ENCODE measurements at places on chromosomes 3 and 15.

- DNase-seq, result no peak
Observed at GRCh38 chr3:101244212-101244575, 76.2 kb downstream of the IMPG2 start.

DNA sequence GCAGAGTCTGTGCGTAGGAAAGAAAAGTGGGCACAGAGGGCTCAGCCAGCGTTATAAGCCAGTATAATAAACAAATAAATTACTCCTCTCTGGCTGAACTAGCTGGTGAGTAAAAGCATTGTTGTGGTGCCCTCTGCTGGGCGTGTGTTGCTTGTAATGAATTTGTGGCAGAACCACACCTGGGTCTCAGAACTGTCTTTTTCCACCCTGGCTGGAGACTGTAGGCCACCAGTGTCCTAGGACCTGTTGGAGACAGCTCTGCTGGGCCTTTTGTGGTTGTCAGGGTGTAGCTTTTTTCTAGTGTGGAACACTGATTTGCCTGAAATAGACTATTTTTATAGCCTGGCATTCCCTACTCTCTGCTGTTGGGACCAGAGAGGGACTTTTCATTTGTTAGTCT is 130.5 kb upstream of the EIF1B start:
- no peak for DNase-seq

GRCh38 chr3:161149529-161149928 is 44.4 kb upstream of the B3GALNT1 start:
- DNase-seq, result no peak

DNA sequence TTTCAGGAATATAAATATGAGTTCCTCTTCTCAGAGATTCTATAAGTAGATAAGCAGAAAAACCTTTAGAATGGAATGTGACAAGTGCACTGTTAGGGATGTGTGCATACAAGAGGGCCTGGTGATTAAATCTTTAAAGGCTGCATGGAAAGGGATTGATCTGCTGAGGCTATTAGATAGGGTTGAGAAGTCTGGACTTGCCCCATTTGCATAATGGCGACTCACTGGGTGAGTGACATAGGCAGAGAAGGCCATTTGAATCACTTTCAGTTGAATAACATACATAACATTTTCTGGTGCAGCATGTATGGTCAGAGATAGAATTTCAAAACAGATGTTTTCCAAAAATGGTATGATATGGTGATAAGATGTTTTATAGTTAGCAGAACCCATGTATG is 156.9 kb downstream of the ZNF621 start:
- DNase-seq, result no peak

DNA sequence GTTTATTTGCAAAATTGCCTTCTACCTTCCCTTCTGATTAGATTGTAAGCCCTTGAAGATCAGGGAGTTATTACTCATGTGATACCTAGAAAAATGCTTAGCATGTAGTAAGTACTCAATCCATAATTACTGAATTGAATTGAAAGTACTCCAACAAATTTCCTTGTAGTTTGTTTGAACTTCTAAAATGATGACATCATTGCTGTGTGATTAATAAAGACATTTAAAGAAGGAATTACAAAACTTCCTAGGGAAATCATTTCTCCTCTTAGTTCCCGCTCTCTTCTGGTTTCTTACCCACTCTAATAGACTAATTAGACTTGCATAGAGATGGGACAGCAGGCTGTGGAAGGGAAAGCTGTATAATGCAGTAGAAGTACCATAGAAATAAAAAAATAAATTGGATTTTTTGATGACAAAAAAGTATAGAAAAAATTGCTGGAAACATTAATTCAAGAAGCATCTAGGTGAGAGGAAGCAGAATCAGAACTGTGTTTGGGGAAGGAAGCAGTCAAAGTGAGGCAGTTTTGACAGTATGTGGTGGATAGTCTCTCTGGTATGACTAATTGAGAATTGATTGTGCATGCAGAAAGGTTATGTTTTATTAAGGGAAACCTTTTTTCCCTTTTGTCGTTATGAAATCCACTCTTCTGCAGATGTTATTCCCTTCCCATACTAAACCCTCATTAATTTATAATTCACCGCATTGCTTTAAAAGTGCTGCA is 93.0 kb downstream of the ALCAM start:
- no peak for DNase-seq

DNA sequence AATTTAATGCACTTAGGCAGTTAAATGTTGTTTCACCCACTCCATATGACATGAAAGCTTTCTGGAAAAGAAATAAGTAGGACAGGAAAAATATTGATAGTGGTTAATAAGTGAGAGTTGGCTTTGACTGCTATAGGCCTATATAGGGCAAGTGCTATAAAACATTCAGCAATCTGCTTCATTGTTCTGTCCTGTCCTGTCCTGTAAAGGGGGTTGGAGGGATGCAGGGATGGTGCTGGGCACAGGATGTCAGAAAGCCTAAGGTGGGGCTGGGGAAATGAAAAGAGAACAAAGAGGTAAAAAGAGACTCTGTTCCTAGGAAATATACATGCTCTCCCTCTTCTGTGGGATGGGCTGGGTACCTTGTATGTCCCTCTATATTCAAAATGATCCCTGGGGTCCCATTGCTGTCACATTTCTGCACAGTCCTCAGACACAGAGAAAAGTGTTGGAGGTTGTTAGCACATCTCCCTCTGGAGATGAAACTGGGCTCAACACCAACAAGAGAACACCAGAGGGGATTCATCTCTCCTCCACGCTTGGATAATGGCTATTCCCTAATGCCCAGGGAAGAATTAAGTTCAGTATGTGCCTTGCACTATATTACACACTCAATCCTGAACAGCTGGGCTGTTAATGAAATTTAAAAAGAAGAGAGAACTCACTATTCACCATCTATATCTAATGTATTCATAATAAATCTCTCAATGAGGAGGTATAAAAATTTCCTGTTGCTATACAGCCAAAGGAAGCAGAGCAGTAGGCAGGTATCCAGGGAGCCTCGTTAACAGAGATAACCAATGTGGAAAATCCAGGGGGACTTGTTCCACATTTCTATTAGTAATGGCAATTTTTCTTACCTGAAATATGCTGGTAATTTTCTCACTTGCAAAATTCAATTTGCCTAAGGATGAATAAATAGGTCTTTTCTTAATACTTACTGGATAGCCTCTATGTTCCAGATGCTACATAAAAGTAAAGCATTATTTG is 108.1 kb upstream of the ZBED2 start:
- no peak for DNase-seq

Measured in stimulated activated CD4-positive, alpha-beta T cell treated with anti-CD3 and anti-CD28 coated beads, Interleukin-15, amount 100 ng/mL, for 1 hour (primary cell).